ENCODE measurements at places on chromosomes 13 and 19.

GRCh38 chr19:29375429-29376119 lies 150.2 kb upstream of the VSTM2B start:
- no peak for DNase-seq

GRCh38 chr13:24006520-24007248 lies 109.4 kb upstream of the C1QTNF9B start:
- DNase-seq: no peak

DNA sequence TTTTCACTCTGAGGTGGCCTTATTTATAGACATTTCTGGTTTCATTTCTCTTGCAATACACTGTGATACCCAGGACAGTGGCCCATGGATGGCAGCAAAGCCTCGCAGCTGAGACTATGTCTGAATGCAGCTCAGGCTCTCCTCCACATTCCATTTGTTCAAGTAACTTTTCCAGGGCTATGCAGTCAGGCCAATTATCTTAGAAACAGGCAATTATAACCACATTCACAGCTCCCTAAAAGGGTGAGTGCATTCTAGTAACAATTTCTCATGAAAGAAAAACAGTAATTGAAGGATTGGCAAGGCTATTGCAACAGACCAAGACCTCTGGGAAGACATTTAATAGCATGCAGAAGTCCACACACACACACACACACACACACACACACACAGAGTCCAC lies 264.0 kb downstream of the TBC1D4 start:
- DNase-seq: no peak

DNA sequence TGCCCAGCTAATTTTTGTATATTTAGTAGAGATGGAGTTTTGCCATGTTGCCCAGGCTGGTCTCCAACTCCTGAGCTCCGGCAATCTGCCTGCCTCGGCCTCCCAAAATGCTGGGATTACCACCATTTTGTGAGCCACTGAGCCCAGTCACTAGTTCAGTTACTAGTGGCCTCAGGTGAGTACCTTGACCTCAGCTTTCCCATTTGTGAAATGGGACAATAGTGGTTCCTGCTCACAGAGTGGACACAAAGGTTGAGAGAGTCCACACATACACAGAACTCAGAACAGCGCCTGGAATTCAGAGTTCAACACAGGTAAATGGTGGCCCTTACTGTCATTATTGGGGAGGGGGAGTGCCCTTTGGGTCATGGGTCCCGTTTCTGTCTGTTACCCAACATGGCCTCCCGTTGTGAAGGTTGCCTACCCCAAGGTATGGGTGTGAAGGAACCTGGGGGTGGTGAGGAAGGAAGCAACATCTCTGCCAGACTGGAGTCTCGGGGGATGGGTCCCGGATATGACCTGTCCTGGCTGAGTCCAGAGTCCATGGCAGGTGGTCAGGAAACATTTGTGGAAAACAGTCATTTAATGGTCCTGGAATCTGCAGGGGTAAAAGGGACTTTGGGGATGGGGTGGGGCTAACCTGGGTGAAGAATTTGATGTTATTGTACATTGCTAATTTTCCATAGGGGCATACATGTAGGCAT lies 11.7 kb upstream of the IRGC start:
- no peak for DNase-seq

- DNase-seq: peak; percentile 90
Observed at GRCh38 chr19:53977429-53977990, 13.9 kb upstream of the CACNG6 start.

GRCh38 chr19:3084943-3085342 lies 9.2 kb upstream of the GNA11 start:
- no peak for DNase-seq
